K562 (cell line): ENCODE measurements at places on chromosomes 5 and 9. TPM values are rescaled to one million over a fixed set of nuclear protein-coding genes. Genes with fewer than 3 reads are reported as not detected.

GRCh38 chr5:59656351-59657254 lies 236.9 kb downstream of the PDE4D start:
- DNase-seq: no peak

The HNRNPH1 gene
- 544 and 561 TPM in 2 replicates for total RNA-seq

DNA sequence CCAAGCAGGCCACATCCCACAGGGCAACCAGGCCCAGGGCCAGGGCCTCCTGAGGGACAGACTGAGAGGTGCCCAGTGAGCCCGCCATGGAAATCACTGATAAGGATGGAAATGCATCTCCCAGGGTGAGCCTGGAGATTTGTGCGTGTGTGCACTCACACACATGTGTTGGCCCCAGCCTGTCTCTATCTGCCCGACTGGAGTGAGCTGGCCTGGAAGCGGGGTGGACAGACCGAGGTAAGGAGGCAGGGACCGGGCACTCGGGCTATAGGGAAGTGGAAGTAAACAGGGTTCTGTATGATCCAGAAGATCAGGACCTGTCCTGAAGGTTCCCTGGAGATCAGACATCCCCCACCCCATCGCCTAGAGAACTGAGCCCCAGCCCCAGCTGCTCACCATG lies 17.4 kb downstream of the GFI1B start:
- no peak for DNase-seq

The WDR38 gene
- total RNA-seq: not detected in 2 replicates

The SPACA9 gene
- 0.38 and 0.40 TPM in 2 replicates for total RNA-seq

The ABLIM3 gene
- total RNA-seq: 0.34 and 0.38 TPM in 2 replicates

GRCh38 chr5:143544606-143545005 lies 141.1 kb upstream of the NR3C1 start:
- no peak for DNase-seq

- DNase-seq: no peak
Observed at GRCh38 chr9:90140131-90140818, 502.3 kb downstream of the DIRAS2 start.
